ENCODE measurements at places on chromosomes 2 and 18.

- DNase-seq, result no peak
Observed at GRCh38 chr18:67219821-67220220, 296.7 kb downstream of the DSEL start.

DNA sequence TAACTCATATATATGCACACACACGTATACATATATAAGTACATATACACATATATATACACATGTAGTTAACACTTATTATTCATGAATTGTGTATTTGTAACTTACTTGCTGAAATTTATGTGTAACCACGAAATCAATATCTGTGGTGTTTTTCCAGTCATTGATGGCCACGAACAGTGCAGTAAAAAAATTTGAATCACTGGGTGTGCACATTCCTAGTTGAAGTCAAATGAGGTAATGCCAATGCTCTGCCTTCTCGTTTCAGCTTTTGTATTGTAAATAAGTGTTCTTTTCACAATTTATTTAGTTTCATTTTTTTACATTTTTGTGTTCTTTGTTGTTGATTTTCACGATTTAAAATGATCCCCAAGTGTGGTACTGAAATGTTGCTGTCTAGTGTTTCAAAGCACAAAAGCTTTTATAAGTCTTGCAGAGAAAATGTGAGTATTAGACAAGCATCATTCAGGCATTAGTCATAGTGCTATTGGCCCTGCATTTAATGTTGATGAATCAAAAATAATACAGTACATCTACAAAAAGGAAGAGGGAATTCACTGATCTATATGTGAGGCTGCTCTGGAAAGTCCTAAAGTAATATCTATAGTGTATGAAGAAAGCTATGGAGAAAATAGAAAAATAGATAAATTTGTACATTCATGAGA is 419.0 kb downstream of the DSC3 start:
- no peak for DNase-seq

- no peak for DNase-seq
Observed at GRCh38 chr2:44462934-44463849, 101.4 kb downstream of the CAMKMT start.

GRCh38 chr2:70746094-70746974 is 21.7 kb downstream of the ADD2 start:
- no peak for DNase-seq

DNA sequence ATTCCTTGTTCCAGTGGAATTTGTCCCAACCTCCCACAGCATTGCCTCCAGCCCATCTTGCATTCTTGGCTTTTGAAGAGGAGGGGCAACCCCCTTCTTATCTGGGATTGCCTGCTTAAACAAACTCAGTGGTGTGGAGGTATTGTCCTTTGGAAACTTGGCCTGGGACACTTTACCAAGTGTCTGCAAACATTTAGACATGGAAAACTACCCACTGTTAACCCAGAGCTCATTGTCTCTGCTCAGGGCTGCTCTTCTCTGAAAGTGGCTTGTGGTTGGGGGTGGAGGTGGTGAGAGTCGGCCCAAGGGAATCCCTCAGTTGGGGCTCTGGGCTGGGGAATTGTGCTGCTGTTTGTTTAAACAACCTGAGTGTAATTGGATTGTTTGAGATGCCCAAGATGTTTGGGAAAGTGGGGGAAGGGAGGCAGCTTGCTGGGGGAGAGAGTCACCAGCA is 178.3 kb upstream of the GATA6 start:
- DNase-seq, result no peak

Measured in GM12878 (cell line).